ENCODE measurements at places on chromosomes 13 and 19.

- DNase-seq, result no peak
Measured at GRCh38 chr13:30234619-30235162, 72.7 kb downstream of the KATNAL1 start.

DNA sequence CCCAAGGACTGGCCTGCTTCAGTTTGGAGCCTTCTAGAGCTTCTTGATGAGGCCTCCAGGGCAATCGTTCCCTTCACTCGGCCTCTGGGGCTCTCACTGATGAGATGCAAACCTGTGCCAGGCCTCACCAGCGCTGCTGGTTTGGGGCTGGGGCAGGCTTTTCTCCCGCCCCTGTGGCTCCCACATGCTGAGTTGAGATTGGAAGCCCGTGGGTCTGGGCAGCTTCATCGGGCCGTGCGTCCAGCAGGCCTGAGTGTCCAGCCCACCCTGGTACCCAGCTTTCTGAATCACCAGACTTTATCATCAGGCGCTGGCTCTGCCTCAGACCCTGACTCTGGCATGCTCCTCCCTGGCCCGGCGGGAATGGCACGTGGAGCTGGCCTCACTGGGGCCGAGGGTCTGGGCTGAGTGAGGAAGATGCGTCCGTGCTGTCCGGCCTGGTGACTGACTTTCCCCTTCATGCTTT, 4.3 kb downstream of the CALM3 start:
- DNase-seq, result no peak

- no peak for DNase-seq
Measured at GRCh38 chr19:32421589-32422361, 16.2 kb downstream of the DPY19L3 start.

GRCh38 chr13:43132257-43132656, 108.9 kb downstream of the DNAJC15 start:
- DNase-seq, result no peak

GRCh38 chr13:93771782-93772181, 545.2 kb downstream of the GPC6 start:
- DNase-seq, result no peak

DNA sequence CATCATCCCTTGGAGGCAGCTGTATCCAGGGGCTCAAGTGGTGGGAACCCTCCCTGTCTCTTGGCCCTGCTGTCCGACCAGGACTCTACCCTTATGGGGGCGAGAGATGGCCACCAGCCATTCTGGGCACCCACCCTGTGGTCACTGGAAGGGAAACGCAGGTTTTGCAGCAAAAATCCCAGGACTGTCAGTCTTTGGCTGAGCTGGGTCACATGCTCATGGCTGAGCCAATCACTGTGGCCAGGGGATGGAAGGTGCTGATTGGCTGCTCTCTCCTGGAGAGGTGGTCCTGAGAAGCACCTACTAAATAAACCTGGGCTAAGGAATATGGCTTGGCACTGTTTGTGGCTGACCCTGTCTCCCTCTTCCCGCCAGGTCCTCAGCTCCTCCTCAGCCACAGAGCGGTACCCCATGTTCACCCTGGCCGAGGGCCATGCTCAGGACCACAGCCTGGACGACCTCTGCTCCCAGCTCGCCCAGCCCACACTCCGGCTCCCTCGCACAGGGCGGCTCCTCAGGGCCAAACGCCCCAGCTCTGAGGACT, 8.9 kb downstream of the ATG4D start:
- no peak for DNase-seq

DNA sequence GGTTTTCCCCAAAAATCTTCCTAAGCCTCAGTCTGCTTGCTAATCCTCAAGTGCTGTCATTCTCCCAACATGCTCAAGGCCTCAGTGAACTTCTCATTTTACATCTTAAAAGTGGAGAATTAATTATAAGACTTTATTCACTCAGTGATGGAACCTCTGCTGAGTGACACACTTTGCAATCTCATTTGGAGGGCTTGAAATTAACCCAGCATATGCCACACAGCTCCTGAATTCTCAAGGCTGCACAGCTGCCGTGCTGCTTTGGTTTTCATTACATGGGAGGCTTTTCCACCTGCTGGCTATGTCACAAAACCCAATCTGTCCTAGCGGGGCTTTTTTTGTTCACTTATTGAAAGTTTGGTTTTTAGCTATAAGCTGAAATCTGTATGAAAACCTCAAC, 28.3 kb upstream of the SERPINE3 start:
- no peak for DNase-seq

GRCh38 chr13:31772231-31772630, 32.9 kb downstream of the RXFP2 start:
- DNase-seq, result no peak

- no peak for DNase-seq
Measured at GRCh38 chr13:93984876-93985275, 494.6 kb downstream of the DCT start.

DNA sequence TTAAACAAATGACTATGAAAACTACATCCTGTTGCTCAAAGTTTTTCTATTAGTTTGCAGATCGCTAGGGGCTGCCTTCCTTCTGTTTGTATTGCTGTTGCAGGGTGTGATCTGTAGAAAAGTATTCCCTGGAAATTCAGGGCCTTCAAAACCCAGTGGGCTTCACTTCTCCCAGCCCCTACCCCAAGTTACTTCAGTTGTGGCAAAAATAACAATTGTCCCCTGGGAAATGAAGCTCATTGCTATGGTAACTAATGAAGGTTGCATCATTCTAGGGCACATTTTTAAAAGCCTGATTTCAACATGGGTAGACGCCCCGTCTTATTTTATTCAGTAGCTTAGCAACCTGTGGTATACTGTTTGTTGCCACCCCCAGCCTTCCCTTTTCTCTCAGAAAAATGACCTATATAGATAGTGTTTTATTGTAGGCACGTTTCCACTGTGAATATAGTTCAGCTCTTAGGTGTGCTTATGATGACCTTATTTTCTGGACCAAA, 60.9 kb downstream of the WDFY2 start:
- DNase-seq, result no peak

- DNase-seq, result no peak
Measured at GRCh38 chr13:110317093-110317492, 10.0 kb downstream of the COL4A2 start.

DNA sequence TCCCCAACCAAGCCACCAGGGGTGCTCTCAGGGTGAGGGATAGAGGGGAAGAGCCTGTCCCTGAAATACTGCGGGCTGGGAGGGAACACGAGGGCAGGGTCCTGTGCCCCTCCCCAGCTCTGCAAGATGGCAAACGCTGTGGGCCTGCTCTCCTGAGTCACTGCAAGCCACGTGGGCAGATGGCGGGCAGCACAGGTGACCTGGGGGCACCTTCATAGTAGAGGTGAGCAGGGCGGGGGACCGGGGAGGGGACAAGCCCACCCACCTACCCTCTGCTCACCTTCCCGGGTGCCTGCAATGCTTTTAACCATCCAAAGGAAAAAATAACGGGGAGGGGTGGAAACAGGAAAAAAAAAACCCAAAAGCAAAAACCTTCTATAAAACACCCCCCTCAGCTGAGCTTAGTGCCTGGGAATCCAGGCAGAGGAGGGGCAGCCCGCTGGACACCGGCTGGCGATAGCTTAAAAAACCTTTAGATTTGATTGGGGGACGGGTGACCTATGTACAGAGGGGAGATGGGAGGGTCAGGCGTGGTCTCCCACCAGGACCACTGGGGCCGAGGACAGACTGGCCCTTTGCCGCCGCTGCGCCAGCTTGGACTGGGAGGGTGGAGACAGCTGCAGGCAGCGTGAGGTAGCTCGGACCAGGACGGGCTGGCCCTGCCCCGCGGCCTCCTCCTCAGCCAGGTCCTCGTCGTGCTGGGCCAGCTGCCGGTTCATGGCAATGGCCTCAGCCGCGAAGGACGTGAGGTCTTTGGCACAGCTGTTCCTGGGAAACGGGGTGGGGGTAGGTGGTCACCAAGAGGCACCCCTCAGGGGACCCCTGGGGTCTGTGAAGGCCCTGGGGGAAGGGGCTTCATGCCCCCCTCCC, 11.7 kb downstream of the MKNK2 start:
- no peak for DNase-seq

DNA sequence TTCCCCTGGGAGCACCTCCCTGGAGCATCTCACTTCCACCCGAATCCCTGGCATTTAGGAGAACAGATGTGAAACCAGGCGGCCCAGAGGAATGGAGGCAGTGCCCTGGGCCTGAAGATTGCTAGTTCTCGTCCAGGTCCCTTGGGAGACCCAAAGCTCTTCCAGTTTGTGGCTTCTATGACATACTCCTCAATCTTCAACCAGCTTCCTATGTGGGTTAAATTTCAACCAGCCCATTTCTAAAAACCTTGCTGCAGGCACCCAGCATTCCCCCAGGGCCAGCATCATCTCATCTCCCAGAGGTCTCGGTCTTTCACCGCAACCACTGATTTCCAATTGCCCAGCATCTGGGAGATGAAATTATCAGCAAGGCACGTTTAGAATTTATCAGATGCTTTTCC, 46.0 kb upstream of the STK24 start:
- DNase-seq, result no peak

- DNase-seq, result no peak
Measured at GRCh38 chr19:55486043-55486970, 1.3 kb downstream of the NAT14 start.

GRCh38 chr13:66275416-66275815, 954.7 kb downstream of the PCDH9 start:
- no peak for DNase-seq

Measured in stimulated activated CD8-positive, alpha-beta memory T cell treated with anti-CD3 and anti-CD28 coated beads, Interleukin-12 subunit alpha, Interleukin-12 subunit beta, amount 100 ng/mL, for 4 hours (primary cell).